ENCODE measurements at places on chromosomes 6 and 20.

- DNase-seq = no peak
These were observed 31.2 kb downstream of the GPLD1 start for GRCh38 chr6:24458134-24458533.

DNA sequence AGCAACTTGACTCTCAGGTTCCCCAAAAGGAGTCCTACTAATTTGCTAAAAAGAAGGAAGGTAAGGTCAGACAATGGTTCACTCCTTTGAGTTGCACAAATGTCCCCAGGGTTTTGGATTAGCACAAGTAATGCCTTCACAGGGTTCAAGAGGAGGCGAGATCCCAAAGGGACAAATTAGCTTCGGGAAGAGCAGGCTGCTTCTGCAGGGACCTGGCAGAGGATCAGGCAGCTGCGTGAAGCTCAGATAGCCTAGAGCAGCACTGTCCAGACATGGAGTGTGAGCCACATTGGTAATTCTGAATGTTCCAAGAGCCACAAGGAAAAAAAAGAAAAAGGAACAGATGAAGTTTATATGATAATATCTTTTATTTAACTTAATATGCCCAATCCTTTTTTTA, 115.4 kb downstream of the CFAP61 start:
- DNase-seq = no peak

DNA sequence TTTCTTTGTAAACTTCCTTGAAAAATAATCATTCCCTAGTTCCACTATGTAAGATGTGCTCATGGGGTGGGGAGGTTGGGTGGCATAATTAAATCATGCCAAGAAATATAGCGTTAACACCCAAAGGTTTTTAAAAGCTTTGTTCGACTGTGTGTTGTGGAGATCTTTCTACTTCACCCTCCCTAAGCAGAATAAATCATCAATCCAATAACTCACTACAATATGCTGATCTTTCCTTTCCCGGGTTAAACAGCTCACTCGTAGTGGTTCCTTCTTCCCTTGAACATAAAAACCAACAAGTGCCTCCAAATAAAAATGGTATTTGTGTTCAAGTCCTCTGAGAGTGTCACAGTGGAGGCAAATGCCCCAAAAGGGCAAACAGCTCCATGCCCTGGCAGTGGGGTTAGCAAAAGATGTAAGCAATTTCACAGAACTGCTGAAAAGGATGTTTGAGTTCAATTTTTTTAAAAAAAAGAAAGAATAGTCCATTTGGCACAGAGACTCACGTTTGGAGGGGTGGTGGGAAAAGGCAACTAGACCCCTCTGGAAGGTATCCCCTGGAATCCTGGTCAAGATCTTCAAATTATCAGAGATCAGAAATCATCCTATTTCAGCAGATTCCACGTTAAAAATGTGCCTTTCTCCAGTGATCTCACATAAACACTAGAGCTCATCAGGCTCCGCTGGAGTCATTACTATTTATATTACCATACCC, 99.1 kb downstream of the TFAP2A start:
- no peak for DNase-seq

GRCh38 chr6:1619098-1619672, 9.5 kb downstream of the FOXC1 start:
- no peak for DNase-seq

DNA sequence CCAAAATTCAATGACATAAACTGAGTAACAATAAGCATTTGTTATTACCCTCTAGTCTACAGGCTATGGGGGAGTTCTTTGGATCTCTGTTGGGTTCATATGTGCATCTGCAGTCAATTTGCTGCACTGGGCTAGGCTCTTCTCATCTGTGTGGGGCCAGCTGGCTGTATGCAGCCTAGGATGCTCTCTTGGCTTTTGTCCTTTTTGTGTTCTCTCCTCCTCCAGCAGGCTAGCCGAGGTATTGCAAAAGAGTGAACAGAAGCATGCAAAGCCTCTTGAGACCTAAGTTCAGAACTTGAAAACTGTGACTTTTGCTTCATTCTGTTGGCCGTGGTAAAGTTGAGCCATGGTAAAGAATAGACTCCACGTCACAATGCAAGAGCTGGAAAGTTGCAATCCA, 62.8 kb upstream of the FOXO3 start:
- DNase-seq = no peak

DNA sequence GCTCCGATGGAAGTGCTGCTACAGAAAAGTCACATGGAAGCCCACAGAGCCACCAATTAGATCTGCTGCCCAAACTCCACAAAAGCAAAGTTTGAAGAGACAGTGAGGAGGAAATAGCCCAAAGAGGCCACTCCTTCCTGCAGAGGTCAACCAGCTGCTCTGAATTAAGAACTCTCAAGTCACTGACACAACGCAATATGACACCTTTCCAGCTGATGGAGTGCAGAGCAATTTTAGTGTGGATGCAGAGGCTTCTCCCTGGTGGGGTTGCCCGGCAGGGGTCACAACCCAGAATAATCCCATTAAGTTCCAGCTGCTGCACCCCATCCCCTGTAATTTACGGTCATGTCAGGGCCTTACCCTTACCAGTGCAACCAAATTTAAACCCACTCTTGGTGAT, 361.9 kb upstream of the JARID2 start:
- DNase-seq = no peak

DNA sequence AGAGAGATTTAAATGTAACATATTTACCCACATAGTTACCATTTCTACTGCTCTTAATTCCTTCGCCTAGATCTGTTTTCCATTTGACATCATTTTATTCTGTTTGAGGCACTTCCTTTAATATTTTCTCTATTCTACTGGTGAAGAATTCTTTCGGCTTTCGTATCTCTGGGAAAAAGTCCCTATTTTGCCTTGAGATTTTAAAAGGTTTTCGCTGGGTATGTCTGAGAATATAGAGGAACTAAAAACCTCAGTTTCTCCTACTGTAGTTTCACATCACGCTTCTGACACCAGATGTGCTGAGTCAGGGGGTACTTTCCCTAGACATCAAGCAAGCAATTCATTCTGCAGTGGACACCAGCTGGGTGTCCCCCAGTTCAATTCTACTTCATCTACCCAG, 61.7 kb downstream of the E2F3 start:
- no peak for DNase-seq

GRCh38 chr6:163094881-163095280, 319.6 kb upstream of the QKI start:
- DNase-seq = no peak

DNA sequence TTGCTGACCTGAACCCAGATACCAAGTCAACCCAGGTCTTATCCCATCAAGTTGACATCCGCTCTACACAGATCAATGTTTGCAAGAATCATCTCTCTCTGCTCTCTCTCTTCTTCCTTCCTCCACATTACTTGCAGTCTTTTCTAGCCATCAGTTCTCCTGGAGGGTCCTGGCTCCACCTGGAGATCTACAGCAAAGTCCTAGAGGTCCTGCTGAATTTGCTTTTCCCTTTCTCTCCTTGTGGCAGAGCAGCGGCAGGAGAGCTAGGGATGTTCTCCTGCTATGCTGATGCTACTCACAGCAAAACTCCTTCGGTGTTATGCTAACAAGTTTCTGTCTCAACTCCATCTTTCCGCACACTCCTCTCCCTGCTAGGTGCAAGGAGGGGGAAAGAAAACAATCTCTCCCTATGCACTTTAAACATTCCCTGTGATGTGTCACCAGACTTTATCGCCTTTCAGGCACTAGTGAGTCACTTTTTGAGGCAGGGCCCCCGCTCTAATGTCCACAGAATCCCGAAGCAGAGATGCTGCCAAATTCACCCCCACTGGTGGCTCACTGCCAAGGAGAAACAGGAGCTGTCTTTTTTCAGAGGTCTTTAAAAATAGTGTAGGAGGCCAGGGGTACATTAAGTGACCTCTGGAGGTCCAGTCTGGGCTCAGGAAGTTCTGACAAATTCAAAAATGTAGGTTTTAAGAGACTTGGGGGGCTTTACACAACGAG, 62.6 kb downstream of the FAM50B start:
- DNase-seq = no peak

DNA sequence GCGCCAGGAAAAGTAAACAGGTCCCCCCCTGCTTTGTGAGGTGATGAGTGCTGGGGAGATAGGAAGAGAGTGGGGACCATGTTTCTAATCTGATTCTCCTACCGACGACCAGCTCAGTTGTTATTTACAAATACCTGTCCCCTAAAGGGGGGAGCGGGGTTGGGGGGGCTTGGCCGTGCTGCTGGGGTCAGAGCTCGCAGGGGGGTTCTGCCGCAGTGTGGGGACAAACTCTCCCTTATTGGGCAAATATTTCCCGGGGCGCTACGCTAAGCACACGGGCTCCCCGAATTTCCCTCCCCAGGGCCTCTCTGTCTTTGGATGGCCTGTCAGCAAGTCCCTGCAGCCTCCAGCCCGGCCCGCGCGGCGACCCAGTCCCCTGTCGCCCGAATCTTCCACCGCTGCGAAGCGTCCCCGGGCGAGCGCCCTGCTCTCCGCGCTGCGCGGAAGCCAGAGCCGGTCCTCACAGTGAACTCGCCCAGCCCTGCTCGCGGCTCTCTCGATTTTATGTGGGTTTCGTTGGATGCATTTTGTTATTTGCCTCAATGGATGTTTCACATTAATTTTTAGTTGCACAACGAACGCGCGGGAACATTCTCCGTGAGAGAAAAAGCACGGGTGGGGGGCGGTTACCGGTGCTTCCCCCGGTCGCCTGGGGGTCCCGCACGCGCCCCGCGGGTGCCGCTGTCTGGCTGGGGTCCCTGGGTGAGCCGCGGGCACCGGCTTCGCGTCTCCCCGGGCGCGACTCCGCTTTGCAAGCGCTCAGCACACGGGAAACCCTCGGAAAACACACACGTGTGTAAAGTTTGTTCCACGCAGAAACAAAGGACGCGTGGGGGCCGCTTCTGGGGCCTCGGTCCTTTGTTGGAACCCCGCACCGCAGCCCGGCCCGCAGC, 1.5 kb upstream of the STX16 start:
- DNase-seq = no peak

GRCh38 chr6:127496471-127496870, 22.7 kb downstream of the MTCL3 start:
- DNase-seq = no peak

GRCh38 chr6:52992980-52993920, 1.8 kb downstream of the GSTA4 start:
- no peak for DNase-seq

GRCh38 chr6:11552442-11552841, 14.9 kb downstream of the TMEM170B start:
- no peak for DNase-seq

GRCh38 chr6:27679964-27680694, 207.2 kb upstream of the ZNF184 start:
- DNase-seq = no peak

- DNase-seq = no peak
These were observed 203.2 kb downstream of the MOXD1 start for GRCh38 chr6:132198040-132198439.

- DNase-seq = no peak
These were observed 4.3 kb upstream of the TRAF3IP2 start for GRCh38 chr6:111609827-111610526.

- no peak for DNase-seq
These were observed 1.3 kb downstream of the ZKSCAN3 start for GRCh38 chr6:28351087-28351486.

DNA sequence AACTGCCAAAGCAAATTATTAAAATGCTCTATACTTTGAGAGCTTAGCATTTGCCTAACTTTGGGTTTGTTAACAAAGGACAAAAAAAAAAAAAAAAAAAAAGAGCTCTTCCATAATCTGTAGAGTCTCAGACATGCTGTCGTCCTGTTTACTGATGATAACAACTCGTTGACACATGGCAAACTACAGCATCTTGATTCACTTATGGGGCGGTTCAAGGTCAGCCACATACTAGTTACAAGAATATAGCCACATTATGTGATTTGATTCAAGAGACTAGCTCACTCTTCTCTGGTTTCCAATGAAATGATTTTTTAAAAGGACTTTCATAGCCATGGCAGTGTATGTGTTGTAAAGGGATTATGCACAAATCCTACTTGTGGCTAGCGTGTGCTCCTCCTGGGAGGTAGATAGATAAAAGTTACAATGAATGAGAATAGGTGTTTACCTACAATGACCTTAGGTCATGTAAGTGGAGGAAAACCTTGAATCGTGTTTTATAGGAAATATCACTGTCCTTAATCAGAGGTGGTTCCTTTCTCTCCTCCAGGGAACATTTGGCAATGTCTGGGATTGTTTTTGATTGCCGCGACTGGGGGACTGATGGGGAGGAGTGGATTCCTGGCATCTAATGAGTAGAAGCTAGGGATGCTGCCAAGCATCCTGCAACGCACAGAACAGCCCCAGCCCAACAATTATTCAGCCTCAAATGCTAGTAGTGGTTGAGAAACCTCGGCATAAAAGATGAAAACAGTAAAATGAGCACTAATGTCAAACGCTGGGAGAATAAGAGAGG, 969.2 kb upstream of the SLC35B3 start:
- no peak for DNase-seq

GRCh38 chr6:137734005-137734874, 132.8 kb upstream of the TNFAIP3 start:
- no peak for DNase-seq

DNA sequence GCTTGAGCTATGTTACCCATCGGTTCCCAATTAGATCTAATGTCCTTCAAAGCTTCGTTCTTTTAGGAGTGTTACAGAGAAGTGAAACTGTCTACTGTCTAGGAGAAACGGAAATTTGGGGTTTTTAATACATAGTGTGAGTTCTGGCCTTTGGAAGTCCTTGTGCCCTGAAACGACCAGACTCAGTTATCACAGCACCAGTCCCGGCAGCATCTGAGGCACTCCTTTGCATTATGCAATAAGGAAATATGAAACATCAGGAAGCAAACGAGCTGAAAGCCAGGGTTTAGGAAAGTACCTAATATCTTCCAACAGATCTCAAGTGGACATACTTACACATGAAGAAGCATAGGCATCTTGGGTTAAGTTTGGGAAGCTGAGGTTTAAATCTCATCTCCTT, 61.8 kb upstream of the ADGRF1 start:
- no peak for DNase-seq

GRCh38 chr6:39298061-39298460, 16.2 kb downstream of the KCNK17 start:
- no peak for DNase-seq

GRCh38 chr6:20455251-20455940, 53.7 kb downstream of the E2F3 start:
- DNase-seq = no peak

GRCh38 chr6:1004885-1005630, 306.8 kb upstream of the FOXQ1 start:
- DNase-seq = no peak

Measured in NCI-H1092 (cell line).